ENCODE measurements at places on chromosomes 12 and 14.

- no peak for DNase-seq
Measured at GRCh38 chr12:121718653-121719239, 6.2 kb downstream of the TMEM120B start.

- no peak for DNase-seq
Measured at GRCh38 chr12:2797721-2798418, 3.1 kb downstream of the FKBP4 start.

DNA sequence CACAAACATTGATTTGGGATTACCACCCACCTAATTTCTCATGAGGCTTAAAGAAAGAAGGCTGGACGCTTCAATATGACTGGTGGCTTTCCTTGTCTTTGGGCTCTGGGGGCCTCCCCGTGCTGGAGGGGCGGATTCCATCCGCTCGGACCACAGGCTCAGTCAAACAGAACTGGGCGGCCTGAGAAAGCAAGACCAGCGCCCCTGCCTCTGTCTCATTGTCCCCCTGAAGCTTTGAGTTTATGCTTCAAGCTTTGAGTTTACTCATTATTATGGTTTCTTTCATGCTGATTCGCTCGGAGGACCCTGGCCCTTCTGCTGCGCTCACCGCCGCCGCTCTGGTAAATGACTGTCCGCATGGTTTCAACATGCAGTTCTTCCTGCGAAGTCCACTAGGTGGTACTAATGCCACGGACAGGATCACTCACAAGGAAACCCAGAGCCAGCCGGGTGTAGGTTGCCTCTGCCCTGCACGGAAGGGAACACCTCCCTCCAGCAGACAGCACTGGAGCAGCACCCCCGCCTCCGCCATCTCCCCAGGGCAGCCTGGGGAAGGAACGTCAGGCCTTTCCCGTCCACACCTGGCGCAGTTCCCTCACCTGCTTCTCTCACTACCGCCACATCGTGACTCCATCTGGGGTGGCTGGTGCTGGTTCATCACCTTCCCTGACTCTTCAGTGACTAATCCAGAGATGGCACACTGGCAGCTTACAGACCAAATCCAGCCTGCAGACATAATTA, 13.2 kb upstream of the TIGAR start:
- DNase-seq = peak; percentile 90

DNA sequence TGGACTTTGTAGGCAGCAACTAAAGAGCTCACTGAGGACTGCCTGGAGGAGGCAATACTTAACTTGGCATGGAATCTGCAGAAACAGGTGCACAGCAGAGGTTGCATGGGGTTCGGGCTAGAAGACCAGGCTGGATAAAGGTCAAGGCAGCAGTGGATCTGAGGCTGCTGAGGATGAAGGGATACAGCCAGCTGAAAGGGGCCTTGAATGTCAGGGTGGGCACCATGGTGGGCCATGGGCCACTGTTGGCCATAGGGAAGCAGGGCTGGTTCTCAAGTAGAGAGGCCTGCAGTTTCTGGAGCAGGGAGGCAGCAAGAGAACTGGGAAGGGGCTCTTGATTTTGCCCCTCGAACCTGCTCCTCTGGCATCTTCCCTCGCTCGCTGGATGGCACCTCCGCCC, 55.5 kb downstream of the C14orf132 start:
- no peak for DNase-seq

GRCh38 chr12:113077859-113078255, 21.3 kb downstream of the DTX1 start:
- no peak for DNase-seq

DNA sequence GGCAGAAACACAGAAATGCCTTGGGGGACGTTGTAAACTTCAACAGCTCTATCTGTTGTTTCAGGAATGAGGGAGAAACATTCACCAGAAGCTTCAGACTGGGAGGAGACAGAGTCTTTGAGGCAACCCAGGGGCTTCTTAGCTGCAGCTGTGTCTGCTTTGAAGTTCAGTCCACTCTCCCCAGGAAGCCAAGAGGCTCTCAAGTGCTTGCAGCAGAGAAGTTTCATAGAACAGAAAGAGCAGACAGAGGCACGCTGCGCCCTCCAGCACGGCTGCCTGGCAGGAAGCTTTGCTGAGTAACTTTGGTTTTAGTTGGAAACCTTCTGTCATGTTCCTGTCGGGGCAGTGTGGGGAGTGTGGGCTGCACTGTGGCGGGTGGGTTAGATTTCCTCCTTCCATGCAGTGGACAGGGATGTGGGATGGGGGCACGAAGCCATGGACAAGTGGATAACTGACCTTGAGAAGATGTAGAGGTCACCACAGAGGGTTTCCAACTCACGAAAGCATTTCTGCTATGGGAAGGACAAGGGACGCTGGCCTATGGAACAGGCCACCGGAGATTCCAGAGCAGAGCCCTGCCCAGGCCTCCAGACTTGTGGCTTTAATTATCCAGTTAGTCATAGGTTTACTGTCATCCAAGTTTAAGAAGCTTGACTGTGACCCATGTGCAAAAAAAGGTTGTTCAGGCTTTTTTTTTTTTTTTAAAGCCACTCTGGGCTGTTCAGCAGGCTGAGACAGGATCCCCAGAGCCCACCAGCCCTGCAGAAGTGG, 107.7 kb downstream of the ARF6 start:
- no peak for DNase-seq

- DNase-seq = peak; percentile 56
Measured at GRCh38 chr12:46983959-46984841, 95.2 kb upstream of the PCED1B start.

- no peak for DNase-seq
Measured at GRCh38 chr12:132477017-132477702, 12.8 kb upstream of the FBRSL1 start.

GRCh38 chr12:55716582-55716957, 724 bp downstream of the BLOC1S1 start:
- no peak for DNase-seq

DNA sequence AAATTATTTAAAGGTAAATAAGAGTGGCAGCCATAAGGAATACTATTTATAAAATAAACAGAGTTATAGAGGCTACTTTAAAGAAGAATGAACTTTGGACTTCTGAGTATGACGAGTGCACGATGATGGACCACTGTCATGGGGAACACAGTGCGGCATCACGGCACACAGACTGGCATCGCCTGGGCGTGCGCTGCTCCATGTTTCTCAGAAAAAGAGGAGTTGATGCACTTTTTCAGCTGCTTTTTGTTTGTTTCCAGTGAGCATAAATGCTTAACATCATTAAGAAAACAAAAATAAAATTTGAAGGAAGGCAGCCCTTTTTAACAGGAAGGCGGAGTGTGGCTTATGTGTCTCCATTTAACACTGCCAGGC, 23.3 kb upstream of the EAPP start:
- no peak for DNase-seq

GRCh38 chr12:39919790-39920189, 186.1 kb downstream of the SLC2A13 start:
- DNase-seq = no peak

DNA sequence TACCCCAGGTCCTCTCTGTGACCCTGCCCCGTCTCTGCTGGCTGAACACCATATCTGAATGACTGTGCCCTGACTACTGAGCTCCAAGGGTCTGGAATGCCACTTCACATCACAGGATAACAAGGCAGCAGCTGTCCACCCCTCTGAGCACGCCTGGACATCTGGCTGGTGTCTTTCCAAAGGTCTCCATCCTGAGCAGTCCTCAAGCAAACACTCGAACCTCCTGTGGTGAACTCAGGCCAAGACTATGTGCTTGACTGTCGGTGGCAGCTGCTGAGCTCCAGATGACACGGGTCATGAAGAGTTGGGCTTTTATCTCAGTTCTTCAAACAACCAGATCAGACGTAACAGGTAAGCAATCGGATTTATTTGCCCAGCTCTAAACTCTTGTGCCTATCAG, 117.2 kb upstream of the BCL2L14 start:
- DNase-seq = no peak

Data from iPS DF 19.7 (cell line).